ENCODE measurements at places on chromosomes 5 and 9. TPM values are rescaled to one million over a fixed set of nuclear protein-coding genes. Genes with fewer than 3 reads are reported as not detected.

FAM200C gene
- 0.48 TPM for total RNA-seq

SLC45A2 gene
- not detected for total RNA-seq

ADGRD2 gene
- not detected for total RNA-seq

ANKRD31 gene
- 0.99 TPM for total RNA-seq

DNA sequence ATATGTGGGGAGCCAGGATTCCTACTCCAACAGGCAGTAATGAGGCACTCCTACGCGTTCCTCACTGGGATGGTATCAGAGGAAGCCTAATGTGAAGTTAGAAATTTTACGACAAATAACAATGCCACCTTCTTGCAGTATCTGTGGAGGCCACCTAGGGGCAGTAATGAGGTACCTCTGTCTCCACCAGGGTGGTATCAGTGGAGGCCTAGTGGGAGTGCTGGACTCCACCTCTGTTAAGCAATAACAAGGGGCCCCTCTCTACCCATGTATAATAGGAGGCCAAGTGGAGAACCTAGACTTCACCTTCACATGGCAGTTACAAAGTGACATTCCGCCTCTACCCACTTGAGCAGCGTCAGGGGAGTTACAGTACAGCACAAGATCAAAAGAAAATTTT lies 147.9 kb downstream of the PLPPR1 start:
- no peaks in the 10 kb centered on the region for H3K36me3 ChIP-seq
- no peak for DNase-seq
- no peaks in the 10 kb centered on the region for H3K4me1 ChIP-seq
- no peak overlapping the region for H3K27ac ChIP-seq

DNA sequence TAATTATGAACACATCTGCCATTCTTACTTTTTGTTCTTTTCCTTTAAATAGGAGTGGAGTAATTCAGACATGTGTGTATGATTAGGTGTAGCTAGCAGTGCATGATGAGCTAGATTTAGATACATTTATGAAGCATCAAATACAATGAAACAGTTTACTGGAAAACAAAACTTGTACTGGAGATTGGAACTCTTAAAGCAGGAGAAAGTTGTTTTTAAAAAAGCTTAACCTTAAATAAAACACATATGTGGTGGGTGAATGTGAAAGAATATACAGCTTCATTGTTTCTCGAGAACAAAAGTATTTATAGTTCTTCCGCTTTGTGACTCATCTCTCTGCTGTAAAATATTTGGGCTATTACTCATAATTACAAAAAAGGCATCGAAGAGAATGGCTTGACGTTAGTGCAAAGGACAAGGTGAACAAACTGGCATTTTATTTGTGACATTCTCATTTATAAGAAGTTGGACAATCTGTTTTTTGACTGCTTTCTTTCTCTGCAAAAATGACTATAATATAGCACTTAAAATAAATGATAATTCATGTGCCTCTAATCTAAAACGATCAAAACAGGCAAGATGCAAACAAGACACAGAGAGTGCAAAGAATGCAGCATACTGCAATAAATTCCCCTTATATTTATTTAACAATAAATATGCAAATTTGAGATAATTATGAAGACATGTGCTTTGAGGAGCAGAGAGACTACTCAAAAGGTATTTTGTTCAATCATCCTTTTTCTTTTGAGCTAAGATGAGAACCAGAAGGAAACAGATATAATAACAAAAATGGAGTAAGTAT lies 478.8 kb downstream of the CETN3 start:
- H3K36me3 ChIP-seq = no peaks in the 10 kb centered on the region
- no peak overlapping the region for H3K27ac ChIP-seq
- no peaks in the 10 kb centered on the region for H3K4me1 ChIP-seq
- no peak overlapping the region for H3K4me3 ChIP-seq

DNA sequence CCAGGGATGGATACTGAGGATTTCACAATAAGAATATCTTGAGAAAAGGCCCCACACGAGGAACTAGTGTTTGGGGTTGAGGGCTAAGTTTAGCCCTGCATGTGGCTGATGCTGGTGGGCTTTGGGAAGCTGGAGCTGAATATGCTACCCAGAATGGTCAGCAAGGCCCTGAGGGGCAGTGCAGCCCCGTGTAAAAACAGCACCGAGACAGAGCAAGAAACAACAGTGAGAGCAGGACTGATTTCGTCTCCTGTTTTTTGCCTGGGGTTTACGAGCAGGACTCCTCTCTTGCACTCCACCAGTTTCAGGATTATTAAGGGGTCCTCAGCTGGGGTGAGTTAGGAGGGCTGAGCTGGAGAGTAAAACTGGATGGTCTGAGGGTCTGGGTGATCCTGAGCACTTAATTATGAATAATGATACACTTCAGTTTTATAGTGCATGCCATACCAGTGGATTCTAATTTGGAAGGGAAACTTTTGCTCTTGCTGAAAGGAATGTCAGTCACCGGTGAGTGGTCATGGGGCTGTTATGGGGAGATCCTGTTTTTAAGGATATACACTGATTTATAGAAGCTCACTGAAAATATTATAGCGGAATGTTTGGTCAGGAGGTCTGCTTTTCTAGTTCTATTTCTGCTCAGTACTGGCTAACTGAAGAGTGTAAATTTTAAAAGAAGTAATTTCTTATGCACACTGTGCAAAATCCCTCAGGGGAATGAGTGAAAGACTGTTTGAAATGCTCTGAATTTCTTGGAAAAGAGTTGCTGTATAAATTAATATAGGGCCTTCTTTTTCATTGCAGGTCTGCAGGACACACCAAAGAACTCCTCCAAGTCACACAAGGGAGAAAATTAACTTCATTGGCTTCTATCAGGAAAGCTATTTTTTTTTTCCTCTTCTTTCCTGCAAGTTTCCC lies 42.7 kb upstream of the NFIB start:
- no peaks in the 10 kb centered on the region for H3K36me3 ChIP-seq
- no peak overlapping the region for H3K4me3 ChIP-seq
- H3K27me3 ChIP-seq = peaks cover 35% of the 10 kb centered on the region
- H3K27ac ChIP-seq = no peak overlapping the region
- DNase-seq = no peak

TSSK1B gene
- total RNA-seq = not detected

DNA sequence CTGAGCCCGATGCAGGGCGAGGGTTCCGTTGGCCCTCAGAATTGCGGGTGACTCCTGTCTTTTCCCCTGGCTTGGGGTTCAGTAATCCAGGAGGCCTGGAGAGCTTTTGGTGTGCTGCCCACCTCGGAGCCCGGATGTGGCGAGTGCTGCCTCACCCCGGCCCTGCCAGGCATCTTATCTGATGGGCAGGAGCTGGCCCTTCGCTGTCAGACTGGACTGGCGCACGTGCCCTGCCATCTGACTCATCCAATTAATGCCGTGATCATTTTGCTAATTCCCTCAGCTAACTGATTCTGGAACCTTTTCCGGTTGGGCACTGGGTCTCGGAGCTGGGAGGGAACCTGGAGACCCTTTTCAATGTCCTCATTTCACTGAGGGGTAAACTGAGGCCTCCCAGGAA lies 34.6 kb downstream of the RXRA start:
- DNase-seq = no peak
- no peaks in the 10 kb centered on the region for H3K4me1 ChIP-seq
- H3K4me3 ChIP-seq = no peak overlapping the region
- no peaks in the 10 kb centered on the region for H3K27me3 ChIP-seq
- no peak overlapping the region for H3K27ac ChIP-seq
- H3K36me3 ChIP-seq = no peaks in the 10 kb centered on the region

DNA sequence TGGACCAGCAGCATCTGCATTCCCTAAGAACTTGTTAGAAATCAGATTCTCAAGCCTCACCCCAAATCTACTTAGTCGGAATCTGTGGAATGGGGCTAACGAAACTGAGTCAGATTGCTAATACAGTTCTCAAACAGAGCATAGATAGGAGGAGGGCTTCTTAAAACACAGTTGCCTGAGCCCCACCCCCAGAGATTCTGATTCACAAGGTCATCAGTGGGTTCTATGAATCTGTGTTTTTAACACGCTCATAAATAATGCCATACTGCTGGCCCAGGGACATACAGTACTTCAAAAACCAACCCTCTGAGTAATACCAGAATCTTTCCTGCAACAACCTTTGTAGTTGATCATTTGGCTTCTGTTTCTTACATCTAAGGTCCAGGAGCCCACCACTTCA lies 32.9 kb upstream of the GARNL3 start:
- H3K36me3 ChIP-seq = no peaks in the 10 kb centered on the region
- DNase-seq = no peak
- H3K4me1 ChIP-seq = peaks cover under 1% of the 10 kb centered on the region
- no peak overlapping the region for H3K4me3 ChIP-seq

SLC36A2 gene
- total RNA-seq = not detected

TRAF1 gene
- 170 TPM for total RNA-seq

DNA sequence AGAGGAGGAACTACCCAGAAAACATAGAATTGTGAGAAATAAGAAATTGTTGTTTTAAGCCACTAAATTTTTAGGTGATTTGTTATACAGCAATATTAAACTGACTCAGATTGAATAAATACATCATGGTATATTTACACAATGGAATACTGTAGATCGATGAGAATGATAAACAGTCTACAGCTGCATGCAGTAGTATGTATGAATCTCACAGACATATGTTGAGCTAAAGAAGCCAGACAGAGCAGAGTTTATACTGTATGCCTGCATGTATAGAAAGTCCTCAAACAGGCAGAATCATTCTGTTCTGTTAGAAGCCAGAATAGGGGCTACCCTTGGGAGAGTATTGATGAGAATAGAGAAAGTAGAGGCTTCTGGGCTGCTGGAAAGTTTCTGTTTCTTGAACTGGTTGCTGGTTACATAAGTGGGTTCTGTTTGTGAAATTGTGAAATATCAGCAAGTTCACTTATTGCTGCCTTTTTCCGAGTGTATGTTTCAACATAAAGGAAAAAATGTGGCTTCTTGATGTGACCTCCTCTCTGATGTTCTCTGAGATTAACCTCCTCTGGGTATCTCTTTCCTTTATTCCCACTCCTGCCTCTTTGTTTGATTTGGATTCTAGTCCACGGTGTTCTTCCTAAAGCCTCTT lies 9.6 kb downstream of the KIAA1958 start:
- H3K27ac ChIP-seq = no peak overlapping the region
- H3K4me1 ChIP-seq = peaks cover 18% of the 10 kb centered on the region
- peaks cover 49% of the 10 kb centered on the region for H3K36me3 ChIP-seq
- H3K27me3 ChIP-seq = no peaks in the 10 kb centered on the region

- no peaks in the 10 kb centered on the region for H3K36me3 ChIP-seq
- DNase-seq = no peak
- H3K27me3 ChIP-seq = no peaks in the 10 kb centered on the region
Observed at GRCh38 chr9:70600506-70600905, 186.0 kb upstream of the KLF9 start.

CLIC3 gene
- total RNA-seq = not detected

MSH3 gene
- total RNA-seq = 22.9 TPM

GRCh38 chr9:116895961-116896360 lies 208.9 kb downstream of the TRIM32 start:
- no peaks in the 10 kb centered on the region for H3K4me1 ChIP-seq
- no peak overlapping the region for H3K4me3 ChIP-seq
- no peaks in the 10 kb centered on the region for H3K36me3 ChIP-seq
- no peaks in the 10 kb centered on the region for H3K27me3 ChIP-seq
- H3K27ac ChIP-seq = no peak overlapping the region

PCDHB8 gene
- not detected for total RNA-seq

ZNG1A gene
- total RNA-seq = 50.5 TPM

PCDHGC4 gene
- total RNA-seq = not detected

DNA sequence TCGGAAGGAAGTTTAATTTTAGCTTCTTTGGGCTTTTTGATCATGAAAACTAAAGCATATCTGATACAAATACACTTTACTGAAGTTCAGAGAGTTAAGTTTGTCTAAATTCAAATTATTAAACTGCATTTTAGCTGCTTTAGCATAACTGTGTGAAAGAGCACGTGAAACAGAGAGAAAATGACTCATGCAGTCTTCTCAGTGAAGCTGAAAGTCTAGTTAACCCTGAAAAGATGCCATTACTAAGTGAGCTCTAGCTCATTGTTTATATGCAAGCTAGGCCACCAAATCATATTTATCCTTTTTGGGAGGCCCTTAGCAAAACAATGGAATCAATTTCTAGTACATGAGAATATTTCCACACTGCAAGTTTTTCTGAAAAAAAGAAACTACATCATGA lies 27.6 kb downstream of the TPD52L3 start:
- H3K27me3 ChIP-seq = peaks cover 10% of the 10 kb centered on the region
- no peak overlapping the region for H3K4me3 ChIP-seq
- H3K4me1 ChIP-seq = peaks cover 6% of the 10 kb centered on the region
- no peaks in the 10 kb centered on the region for H3K36me3 ChIP-seq
- no peak for DNase-seq
- H3K27ac ChIP-seq = no peak overlapping the region

CCDC183 gene
- total RNA-seq = not detected

GRCh38 chr5:7209658-7210057 lies 186.3 kb upstream of the ADCY2 start:
- H3K36me3 ChIP-seq = no peaks in the 10 kb centered on the region
- no peaks in the 10 kb centered on the region for H3K4me1 ChIP-seq
- no peaks in the 10 kb centered on the region for H3K27me3 ChIP-seq
- no peak overlapping the region for H3K4me3 ChIP-seq

SYNPO gene
- 0.76 TPM for total RNA-seq

- peaks cover 6% of the 10 kb centered on the region for H3K27me3 ChIP-seq
- no peak overlapping the region for H3K4me3 ChIP-seq
- no peak for DNase-seq
- H3K4me1 ChIP-seq = peaks cover 13% of the 10 kb centered on the region
- peaks cover 2% of the 10 kb centered on the region for H3K36me3 ChIP-seq
Observed at GRCh38 chr9:105881021-105881420, 186.7 kb downstream of the TMEM38B start.

RNF208 gene
- total RNA-seq = 7.1 TPM

IL13 gene
- total RNA-seq = 0.72 TPM

GRCh38 chr9:78620303-78620702 lies 323.4 kb downstream of the PSAT1 start:
- no peak for DNase-seq
- H3K4me1 ChIP-seq = no peaks in the 10 kb centered on the region
- H3K27me3 ChIP-seq = peaks cover 11% of the 10 kb centered on the region
- no peaks in the 10 kb centered on the region for H3K36me3 ChIP-seq

DNA sequence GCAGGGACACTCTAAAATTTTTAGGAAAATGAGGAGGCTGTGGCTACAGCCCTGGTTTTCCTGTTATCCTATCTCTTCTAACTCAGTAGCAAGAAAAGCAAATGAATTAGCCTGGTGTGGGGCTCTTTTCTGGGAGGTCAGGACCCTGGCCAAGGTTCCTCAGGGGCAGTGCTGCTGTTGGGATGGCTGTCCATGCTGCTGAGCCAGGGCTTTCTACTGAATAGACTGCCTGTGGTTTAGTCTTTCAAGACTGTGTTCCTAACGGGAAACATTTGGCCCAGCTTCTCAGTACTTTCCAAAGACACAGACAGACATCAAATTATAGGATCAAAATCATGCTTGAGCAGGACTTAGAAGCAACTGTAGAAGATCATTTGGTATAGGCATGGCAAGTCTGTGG lies 18.1 kb downstream of the TNC start:
- H3K27ac ChIP-seq = no peak overlapping the region
- peaks cover 28% of the 10 kb centered on the region for H3K27me3 ChIP-seq
- H3K4me3 ChIP-seq = no peak overlapping the region
- no peak for DNase-seq
- no peaks in the 10 kb centered on the region for H3K4me1 ChIP-seq

ZNF484 gene
- 6.8 TPM for total RNA-seq

SEMA5A gene
- not detected for total RNA-seq

- no peaks in the 10 kb centered on the region for H3K36me3 ChIP-seq
- peaks cover 31% of the 10 kb centered on the region for H3K27me3 ChIP-seq
- no peak for DNase-seq
- H3K4me3 ChIP-seq = no peak overlapping the region
- peaks cover 4% of the 10 kb centered on the region for H3K4me1 ChIP-seq
- no peak overlapping the region for H3K27ac ChIP-seq
Observed at GRCh38 chr9:109482391-109482916, 15.7 kb downstream of the PTPN3 start.

IL3 gene
- 0.20 TPM for total RNA-seq

Data from activated naive CD8-positive, alpha-beta T cell treated with anti-CD3 and anti-CD28 coated beads for 36 hours (primary cell).